ENCODE measurements at places on chromosomes 12 and 14. TPM values are rescaled to one million over a fixed set of nuclear protein-coding genes. Genes with fewer than 3 reads are reported as not detected.

DNA sequence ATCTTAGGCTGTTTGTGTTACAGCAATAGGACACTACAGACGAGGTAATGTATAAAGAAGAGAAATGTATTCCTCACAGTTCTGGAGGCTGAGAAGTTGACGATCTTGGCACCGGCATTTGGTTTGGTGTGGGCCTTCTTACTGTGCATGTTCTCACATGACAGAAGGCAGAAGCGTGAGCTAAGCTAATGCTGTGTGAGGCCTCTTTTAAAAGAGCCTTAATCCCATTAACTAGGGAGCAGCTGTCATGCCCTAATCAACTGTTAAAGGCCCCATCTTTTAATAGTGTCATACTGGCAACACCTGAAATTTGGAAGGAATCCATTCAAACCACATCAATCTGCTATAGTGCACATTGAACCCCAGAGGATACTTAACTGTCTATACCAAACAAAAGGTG is 992.9 kb downstream of the GALC start:
- DNase-seq = no peak

- no peak for DNase-seq
Observed at GRCh38 chr12:108240027-108240785, 98.9 kb downstream of the CMKLR1 start.

GRCh38 chr12:24226745-24227350 is 277.4 kb upstream of the SOX5 start:
- no peak for DNase-seq

DNA sequence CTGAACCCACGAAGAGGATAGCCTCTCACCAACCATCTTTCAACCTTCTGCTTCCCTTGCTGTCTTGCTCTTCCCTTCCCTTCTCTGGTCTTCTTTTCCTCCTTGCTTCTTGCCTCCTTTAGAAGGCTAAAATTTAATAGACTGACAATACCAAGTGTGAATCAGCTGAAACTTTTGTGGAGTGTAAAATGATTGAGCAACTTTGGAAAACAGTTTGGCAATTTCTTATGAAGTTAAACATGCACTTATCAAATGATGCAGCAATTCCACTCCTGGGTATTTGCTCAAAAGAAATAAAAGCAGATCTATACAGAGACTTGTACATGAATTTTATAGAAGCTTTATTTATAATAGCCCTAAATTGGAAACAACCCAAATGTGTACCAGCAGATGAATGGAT is 3.3 kb upstream of the KRT86 start:
- no peak for DNase-seq

DNA sequence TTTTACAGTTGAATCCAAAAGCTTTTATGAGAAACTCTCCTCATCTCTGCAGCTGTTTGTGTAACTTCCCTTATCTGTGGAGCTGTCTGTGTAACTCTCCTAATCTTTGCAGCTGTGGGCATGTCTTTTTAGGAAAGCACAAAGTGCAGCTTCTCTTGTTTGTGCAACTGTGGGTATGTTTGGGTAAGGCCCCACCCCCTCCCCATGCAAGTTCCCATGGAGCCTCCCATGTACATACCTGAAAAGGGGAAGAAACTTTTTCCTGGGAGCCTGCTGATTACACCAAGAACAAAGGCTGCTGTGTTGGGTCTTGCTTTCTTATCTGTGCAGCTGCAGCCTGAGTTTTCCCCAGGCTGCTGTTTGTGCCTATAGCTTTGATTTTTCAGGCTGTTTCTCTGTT is 42.7 kb upstream of the CDKN3 start:
- no peak for DNase-seq

GRCh38 chr12:27824126-27824842 is 44.2 kb upstream of the MANSC4 start:
- no peak for DNase-seq

- no peak for DNase-seq
Observed at GRCh38 chr14:32259368-32260013, 56.4 kb upstream of the RNU6-8 start.

DNA sequence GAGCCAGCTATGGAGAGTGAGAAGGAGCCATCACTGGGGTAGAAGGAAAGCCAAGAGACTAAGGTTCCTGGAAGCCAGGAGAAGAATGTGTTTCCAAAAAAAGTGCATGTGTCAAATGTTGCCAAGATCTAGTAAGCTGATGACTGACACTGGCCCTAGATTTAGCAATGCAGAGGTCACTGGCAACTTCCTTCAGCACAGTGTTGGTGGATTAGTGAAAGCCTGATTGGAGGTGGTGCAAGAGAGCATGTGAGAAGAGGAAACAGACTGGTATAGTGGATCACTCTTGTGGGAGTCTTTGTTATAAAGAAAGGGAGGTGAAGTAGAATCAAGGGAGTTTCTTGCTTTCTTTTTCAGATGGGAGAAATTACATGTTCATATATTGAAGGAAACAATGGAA is 34.1 kb upstream of the CHGA start:
- no peak for DNase-seq

GRCh38 chr14:35492569-35493014 is 41.4 kb upstream of the INSM2 start:
- no peak for DNase-seq

DNA sequence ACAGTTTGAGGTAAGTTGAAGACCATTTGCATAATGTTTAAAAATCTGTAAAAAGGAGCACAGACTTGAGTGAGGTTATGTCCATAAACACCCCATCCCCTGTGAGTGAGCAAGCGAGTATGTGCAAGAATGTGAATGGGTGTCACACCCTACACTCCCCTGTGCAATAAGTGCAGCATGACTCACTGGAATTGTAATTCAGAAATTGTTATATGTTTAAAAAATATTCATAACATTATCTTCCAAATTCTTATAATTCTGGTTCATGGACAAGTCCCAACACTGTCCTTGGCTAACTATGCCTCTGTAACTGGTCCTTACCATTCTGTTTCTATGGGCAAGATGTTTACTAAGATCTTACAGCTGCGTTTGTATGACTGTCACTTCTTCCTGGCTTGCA is 207.8 kb upstream of the FAR2 start:
- DNase-seq = no peak

DNA sequence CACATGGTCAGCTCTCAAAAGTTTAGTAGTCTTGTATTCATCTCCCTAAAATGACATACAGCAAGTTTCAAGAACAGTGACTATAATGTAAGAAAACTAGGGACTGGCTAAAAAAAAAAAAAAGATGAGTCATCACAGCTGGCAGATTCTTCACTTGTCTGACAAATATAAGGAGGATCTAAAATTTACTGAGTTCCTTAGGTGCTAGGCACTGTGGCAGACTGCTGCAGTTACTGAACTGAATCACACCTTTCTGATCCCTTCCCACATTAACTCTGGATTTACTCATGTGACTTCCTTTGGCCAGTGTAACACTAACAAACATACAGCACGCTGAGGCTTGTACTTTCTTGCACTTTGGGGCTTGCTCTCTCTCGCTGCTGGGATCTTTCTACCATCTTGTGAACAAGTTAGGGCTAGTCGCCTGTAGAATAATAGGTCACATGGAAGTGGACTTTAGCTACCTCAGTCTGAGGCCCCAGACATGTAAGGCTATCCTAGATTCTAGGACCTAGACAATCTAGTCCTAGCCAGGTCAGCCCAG is 32.1 kb downstream of the BAZ1A start:
- no peak for DNase-seq

DNA sequence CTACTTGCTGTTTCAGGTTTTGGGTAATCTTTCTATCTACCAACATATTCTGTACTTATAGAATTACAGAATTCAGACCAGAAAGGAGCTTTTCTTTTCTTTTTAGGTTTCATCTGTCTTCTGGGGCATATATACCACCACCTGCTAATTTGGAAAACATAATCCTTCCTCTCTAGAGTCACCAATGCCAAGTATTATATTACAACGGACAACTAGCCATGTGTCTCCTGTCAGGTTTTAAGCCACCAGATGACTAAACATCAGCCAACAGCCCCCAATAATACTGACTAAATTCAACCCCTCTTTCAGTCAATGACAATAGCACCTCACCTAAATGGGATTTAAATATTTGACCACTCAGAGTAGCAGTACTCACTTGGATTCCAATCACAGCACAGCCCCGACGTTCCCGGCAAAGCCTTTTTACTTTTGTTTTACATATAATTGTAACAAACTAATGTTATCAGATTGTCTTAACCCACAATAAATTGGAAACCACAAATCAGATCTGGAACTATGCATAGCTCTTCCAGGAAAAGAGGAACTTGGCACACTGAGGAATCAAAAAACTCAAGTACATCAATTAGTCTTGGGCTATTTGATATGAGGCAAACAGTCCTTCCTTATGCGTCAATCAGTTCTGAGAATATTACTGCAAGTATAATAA is 13.5 kb downstream of the SLC11A2 start:
- DNase-seq = no peak

DNA sequence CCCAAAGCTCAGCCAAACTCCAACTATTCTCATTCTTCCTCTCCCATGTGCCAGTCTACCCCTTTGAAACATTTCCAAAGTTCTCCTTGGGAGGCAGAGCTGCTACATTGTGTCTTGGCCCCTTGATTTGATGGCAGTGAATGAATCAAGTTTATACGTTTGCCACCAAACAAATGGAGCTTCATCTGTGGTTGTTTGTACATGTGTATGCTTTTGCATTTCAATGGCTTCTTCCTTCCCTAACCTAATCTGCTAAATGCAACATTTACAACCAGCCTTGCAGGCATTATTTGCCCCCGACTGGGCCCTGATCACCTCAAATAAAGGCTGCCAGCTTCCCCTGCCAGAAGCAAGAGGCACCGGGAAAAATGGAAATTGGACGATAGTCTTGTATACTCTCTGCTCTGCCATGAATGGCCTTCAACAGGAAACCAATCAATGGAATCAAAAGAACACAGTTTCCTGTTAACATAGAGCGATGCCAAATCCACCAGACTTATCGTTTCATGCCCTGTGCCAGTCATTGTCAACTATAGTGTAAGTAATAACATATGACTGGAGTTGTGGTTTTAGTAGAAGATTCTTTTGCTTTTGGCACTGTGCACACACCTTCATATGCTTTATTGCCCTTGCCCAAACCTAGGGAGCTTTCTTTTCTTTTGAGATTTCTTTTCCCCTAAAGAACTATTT is 97.8 kb downstream of the TMEM30B start:
- DNase-seq = no peak

- DNase-seq = no peak
Observed at GRCh38 chr14:93027810-93028723, 87.7 kb downstream of the ITPK1 start.

DNA sequence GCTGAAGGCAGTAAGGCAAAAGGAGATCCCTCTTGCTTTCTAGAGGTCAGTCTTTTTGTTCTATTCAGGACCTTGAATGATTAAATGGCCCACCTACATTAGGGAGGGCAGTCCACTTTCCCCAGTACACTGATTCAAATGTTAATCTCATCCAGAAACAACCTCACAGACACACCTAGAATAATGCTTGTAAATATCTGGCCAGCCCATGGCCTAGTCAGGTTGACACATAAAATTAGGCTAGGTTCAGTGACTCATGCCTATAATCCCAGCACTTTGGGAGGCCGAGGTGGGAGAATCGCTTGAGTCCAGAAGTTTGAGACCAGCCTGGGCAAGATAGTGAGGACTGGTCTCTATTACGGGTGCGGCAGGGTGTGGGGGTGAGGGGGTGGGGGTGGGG is 43.5 kb downstream of the MIPOL1 start:
- DNase-seq = no peak

DNA sequence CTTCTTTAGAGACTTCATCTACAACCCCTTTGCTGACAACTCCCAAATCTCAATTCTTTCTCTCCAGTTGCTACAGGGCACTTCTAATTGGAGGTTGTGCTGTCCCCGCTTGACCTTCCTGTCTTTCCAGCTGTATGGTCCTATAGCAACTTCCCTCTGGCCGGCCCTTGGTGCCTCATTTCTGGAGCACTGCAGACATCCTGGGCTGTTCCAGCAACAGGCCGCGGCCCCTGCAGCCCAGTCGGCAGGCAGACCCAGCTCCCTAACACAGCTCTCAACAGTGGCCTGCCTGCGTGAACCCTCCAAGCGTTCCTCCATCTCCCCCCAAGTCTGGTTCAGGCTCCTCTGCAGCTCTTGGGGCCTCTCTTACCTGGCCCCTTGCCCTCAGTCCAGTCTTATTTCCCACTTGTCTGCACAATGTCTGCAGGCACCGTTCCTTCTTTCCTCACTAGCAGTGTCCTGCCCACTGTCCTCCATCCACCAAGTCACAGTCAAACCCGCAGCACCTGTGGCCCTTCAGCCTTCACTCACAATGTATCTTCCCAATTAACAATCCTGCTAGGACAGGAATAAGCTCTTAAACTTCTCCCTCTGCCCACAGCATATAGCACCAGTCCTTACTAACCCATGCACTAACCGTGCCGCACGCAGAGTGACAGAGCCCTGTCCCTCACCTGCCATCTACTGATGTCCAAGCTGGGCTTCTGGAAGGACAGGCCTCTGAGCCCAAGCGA is 1.6 kb upstream of the EML1 start:
- DNase-seq = no peak

- no peak for DNase-seq
Observed at GRCh38 chr12:42809226-42809625, 219.7 kb upstream of the PRICKLE1 start.

- DNase-seq = no peak
Observed at GRCh38 chr14:92906823-92907222, 16.1 kb upstream of the CHGA start.

GRCh38 chr14:37712976-37713431 is 117.6 kb downstream of the TTC6 start:
- DNase-seq = no peak

DNA sequence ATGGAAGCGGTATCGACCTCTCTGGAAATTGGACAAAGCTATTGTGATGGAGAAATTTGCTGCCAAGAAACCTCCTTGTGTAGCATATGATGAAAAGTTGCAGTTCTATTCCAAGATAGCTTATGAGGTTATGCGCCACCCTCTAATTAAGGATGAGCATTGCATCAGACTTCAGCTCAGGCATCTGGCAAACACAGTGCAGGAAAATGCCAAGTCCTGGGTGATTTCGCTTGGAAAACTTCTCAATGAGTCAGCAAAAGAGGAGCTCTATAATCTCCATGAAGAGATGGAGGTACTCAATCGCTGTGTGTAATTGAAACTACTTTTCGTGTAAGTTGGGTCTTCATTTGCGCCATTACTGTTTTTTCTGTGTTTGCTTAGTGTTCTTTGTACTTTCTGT is 51.2 kb downstream of the DNAH10 start:
- DNase-seq = no peak

- DNase-seq = no peak
Observed at GRCh38 chr12:29066011-29066588, 83.0 kb upstream of the FAR2 start.

DNA sequence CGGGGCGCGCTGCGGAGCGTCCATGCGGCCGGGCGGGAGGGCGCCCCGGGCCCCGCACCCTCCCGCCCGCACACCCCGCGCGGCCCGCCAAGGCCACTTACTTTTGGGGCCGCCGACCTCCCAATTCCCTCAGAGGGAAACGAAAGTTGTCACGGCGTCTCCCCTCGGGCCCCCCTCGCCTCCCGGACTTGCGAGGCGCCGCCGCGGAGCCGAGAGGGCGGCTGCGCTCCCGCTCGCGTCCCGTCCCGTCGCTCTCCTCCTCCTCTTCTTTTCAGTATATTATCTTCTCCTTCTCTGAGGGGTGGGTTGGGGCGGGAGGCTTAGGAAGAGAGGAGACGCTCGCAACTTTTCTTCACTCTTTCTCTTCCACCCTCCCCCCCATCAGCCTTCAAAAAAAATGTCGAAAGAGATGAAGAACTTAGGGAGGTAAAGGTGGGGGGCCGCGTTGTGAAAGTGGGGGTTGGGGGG is 613 bp downstream of the DUSP16 start:
- peak; percentile 47 for DNase-seq

Gene CD4
- polyA plus RNA-seq = 1.2 TPM

Gene SLC4A8
- 5.5 TPM for polyA plus RNA-seq

Gene FOXM1
- 0.19 TPM for polyA plus RNA-seq

Gene IAPP
- polyA plus RNA-seq = 1,679 TPM

Gene SLCO1B3
- 0.07 TPM for polyA plus RNA-seq

Gene CCDC198
- polyA plus RNA-seq = 96.2 TPM

Gene FAIM2
- polyA plus RNA-seq = 0.84 TPM

Measured in pancreas (tissue), 10 donors.